ENCODE measurements at places on chromosomes 2 and 18.

- H3K4me3 ChIP-seq: no peak overlapping the region
- peaks cover 54% of the 10 kb centered on the region for H3K4me1 ChIP-seq
- peaks cover 2% of the 10 kb centered on the region for H3K36me3 ChIP-seq
- H3K27me3 ChIP-seq: no peaks in the 10 kb centered on the region
- no peak for DNase-seq
Measured at GRCh38 chr2:43161650-43162510, 64.5 kb downstream of the ZFP36L2 start.

DNA sequence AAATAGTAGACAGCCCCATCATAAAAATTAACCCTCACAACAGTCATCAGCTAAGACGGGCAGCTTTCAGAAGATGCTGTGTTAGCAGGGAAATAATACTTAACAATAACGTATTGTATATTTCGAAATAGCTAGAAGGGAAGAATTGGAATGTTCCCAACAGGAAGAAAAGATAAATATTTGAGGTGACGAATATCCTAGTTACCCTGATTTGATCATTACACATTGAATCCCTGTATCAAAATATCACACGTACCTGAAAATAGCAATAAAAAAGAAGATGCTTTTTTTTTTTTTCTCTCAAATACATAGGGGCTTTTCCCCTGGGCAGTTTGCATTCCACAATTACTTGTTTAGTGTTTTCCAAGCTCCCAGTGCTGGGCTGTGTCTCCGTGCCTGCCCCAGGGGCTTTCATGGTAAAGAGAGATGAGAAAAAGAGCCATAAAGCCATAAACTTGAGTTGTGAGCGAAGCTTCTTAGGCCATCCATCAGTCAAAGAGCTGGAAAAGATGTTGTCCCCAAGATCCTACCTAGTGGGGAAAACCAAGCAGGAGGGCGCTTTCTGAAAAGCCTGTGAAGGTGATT lies 183.0 kb upstream of the REV1 start:
- H3K27me3 ChIP-seq: no peaks in the 10 kb centered on the region
- H3K36me3 ChIP-seq: peaks cover 1% of the 10 kb centered on the region
- H3K27ac ChIP-seq: no peak overlapping the region
- no peak overlapping the region for H3K4me3 ChIP-seq

DNA sequence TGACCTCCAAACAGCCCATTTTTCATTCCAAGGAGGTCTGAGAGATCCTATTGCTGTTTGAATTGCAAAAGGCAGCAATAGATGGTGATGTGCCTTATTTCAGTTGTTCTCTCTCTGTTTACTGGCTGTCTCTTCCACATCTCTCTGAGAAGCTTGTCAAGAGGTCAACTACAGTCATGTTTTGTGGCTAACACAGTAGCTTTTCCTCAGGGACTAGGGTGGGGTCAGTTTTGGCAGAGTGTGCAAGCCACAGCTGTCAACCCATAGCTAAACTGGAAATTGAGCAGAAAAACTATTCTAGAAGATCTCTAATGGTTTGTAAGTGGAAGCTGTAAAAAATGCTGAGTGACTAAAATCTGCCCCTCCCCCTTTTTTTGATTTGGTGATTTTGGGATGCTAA lies 67.1 kb downstream of the DIS3L2 start:
- H3K27ac ChIP-seq: no peak overlapping the region
- peaks cover 22% of the 10 kb centered on the region for H3K36me3 ChIP-seq
- peaks cover 39% of the 10 kb centered on the region for H3K4me1 ChIP-seq
- no peak overlapping the region for H3K4me3 ChIP-seq
- no peaks in the 10 kb centered on the region for H3K27me3 ChIP-seq

GRCh38 chr2:135960656-135961551 lies 24.5 kb downstream of the DARS1 start:
- H3K27ac ChIP-seq: peak overlapping the region; percentile 89
- peaks cover 47% of the 10 kb centered on the region for H3K4me1 ChIP-seq
- H3K27me3 ChIP-seq: no peaks in the 10 kb centered on the region
- H3K36me3 ChIP-seq: peaks cover 13% of the 10 kb centered on the region

DNA sequence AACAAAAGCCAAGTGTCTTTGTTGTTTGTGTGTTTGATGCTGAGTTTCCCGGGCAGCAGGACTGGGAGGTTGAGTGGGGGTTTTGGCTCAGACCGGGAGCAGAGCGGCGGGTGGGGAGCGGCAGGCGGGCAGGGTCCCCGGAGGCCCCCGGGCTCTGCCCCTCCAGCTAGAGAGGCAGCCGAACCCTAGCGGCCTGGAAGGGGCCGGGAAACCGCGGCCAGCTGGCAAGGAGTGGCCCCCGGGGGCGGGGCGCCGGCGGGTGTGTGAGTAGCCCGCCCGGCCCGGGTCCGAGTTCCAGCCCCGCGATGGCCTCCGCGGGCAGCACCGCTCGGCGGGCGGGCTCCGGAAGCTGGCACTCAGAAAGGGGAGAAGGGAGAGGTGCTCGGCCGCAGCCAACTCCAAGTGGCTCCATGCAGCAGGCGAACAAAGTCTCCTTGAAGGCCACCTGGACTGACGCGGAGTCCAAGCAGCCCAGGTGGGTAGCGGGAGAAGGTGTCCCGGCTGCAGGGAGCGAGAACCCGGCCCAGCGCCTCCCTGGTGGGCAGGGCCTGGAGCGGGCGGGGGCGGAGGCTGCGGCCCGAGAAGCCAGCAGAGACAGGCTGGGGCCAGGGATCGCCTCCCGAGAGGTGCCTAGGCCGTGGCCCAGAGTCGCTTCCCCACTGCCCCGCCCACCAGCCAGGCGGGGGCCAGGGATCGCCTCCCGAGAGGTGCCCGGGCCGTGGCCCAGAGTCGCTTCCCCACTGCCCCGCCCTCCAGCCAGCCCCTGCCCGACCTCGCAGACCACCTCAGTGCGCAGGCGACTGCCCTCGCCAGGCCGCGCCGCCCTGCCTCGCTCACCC lies at the start of gene ANKRD53:
Gene ANKRD53 (plus strand): TSS at position 290 of the 839 bp plus-strand sequence. CDS start 16 bp downstream, at position 306.
- H3K27ac ChIP-seq: peak within 1 kb of the TSS; percentile 96
- no peak for DNase-seq
- peaks cover 17% of the 10 kb centered on the region for H3K4me1 ChIP-seq
- peaks cover 8% of the 10 kb centered on the region for H3K36me3 ChIP-seq

GRCh38 chr2:149141046-149141445 lies 102.5 kb downstream of the LYPD6B start:
- no peaks in the 10 kb centered on the region for H3K36me3 ChIP-seq
- no peaks in the 10 kb centered on the region for H3K4me1 ChIP-seq
- no peak for DNase-seq
- H3K27me3 ChIP-seq: peaks cover 37% of the 10 kb centered on the region
- H3K4me3 ChIP-seq: no peak overlapping the region

DNA sequence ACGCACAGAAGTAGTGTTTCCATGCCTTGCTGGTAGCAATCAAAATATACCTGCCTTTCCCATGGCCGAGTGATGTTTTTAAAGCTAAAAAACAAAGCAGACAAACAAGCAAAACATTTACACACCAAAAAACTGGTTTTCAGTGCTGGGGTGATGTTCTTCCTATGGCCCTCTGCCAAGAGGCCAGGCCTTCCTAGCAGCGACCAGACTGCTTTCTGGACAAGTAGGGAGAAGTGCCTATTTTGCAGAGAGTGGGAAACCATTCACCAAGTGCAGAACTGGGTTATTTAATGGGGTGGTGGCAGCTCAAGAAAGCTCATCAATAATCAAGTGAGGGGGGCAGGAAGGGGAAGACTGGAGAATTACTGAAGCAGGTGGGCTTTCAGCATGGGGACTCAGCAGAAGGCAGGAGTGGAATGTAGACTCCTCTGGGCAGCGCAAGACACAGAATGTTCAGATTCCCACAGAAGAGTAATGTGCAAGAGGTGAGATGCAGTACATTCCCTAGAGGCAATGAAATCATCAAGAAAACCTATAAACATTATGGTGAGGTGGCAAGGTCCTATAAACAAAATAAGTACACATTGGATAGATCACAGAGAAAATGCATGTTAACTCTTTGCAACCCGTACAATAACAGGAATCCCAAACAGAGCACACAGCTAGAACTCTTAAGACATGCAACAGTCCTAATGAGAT lies 44.0 kb downstream of the CPO start:
- H3K36me3 ChIP-seq: no peaks in the 10 kb centered on the region
- H3K27me3 ChIP-seq: peaks cover 18% of the 10 kb centered on the region
- H3K27ac ChIP-seq: no peak overlapping the region

DNA sequence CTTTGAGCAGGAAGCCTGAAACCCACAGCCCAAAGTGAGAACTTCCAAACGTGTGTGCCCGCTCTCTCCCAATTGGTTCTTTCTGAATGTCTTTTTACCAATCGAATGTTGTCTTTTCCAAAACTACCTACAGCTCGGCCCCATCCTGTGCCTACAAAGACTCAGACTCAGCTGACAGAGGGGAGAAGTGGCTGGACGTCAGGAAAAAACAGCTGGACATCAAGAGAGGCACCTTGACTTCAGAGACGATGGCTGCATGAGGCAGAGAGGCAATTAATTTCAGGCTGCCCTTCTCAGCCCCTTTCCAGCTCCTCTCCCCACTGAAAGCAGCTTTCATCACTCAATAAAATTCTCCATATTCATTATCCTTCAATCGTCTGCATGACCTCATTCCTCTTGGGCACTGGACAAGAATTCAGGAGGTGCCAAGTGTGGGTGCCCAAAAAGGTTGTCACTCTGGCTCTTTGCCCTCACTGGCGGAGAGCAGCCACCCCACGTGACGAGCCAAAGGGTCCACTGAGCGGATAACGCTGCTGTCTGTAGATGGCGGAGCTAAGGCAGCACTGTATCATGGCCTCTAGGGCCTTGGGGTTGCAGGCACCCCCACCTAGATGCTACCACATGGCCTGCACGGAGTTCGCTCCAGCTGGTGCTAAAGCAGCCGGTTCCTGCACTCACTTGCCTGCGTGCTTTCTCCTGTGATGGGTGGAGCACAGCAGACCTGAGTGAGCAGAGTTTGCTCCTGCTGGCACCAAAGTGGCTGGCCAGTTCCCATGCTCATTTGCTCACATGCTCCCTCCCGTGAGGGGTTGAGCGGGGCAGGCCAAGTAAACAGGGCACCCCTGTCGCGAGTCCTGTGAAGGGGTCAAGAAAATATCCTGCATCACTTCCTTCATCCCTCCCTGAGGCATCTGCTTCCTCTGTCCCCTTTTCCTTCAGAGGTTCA lies 37.9 kb downstream of the FAM210A start:
- DNase-seq: no peak
- H3K36me3 ChIP-seq: peaks cover 7% of the 10 kb centered on the region
- no peaks in the 10 kb centered on the region for H3K27me3 ChIP-seq
- no peak overlapping the region for H3K27ac ChIP-seq

- no peaks in the 10 kb centered on the region for H3K4me1 ChIP-seq
- H3K4me3 ChIP-seq: no peak overlapping the region
- no peak for DNase-seq
- H3K27ac ChIP-seq: no peak overlapping the region
- peaks cover 21% of the 10 kb centered on the region for H3K27me3 ChIP-seq
- no peaks in the 10 kb centered on the region for H3K36me3 ChIP-seq
Measured at GRCh38 chr18:79604205-79604912, 75.2 kb upstream of the CTDP1 start.

- no peaks in the 10 kb centered on the region for H3K4me1 ChIP-seq
- H3K27ac ChIP-seq: no peak overlapping the region
- H3K4me3 ChIP-seq: no peak overlapping the region
- peaks cover 66% of the 10 kb centered on the region for H3K27me3 ChIP-seq
- peaks cover 3% of the 10 kb centered on the region for H3K36me3 ChIP-seq
- no peak for DNase-seq
Measured at GRCh38 chr2:224284134-224284946, 117.6 kb downstream of the FAM124B start.

DNA sequence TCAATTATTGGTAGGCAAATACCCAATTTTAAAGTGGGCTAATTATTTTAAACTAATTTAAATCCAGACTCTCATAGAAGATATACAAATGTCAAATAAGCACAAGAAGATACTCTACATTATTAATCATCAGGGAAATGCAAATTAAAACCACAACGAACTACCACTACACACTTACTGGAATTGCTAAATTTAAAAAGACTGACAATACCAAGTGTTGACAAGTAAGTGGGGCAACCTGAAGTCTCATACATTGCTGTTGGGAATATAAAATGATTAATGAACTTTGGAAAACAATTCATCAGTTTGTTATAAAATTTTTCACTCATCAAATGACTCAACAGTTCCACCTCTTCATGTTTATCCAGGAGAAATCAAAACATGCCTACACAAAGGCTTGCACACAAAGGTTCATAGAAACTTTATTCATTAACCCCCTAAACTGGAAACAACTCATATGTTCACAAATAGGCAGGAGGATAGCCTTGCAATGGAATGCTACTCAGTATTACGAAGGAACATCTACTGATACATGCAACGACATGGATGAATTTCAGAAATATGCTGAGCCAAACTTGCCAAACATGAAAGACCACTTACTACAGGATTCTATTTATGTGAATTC lies 120.8 kb downstream of the MCFD2 start:
- no peak for DNase-seq
- H3K27me3 ChIP-seq: peaks cover 49% of the 10 kb centered on the region
- no peak overlapping the region for H3K27ac ChIP-seq
- no peaks in the 10 kb centered on the region for H3K36me3 ChIP-seq
- H3K4me3 ChIP-seq: no peak overlapping the region
- no peaks in the 10 kb centered on the region for H3K4me1 ChIP-seq

- H3K4me3 ChIP-seq: no peak overlapping the region
- H3K27ac ChIP-seq: no peak overlapping the region
- no peak for DNase-seq
Measured at GRCh38 chr18:76592981-76593381, 97.9 kb upstream of the ZNF516 start.

DNA sequence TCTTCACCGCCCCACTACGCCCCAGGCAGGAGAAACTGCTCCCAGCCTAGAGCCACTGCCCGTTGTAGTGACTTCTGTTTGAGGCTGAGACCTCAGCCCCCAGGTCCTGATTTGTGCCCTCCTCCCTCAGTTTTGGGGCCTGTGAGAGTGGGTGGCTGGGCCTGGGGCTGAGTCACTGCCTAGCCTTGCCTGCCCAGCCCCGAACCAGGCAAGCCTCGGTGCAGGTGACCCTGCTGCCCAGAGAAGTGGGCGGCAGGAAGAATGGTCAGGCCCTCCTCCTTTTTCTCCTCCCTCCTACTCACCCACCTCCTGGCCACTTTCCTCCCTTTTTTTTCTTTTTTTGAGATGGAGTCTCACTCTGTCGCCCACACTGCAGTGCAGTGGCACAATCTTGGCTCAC lies 66.6 kb downstream of the ZFP36L2 start:
- H3K27me3 ChIP-seq: no peaks in the 10 kb centered on the region
- peaks cover 1% of the 10 kb centered on the region for H3K36me3 ChIP-seq
- peak overlapping the region; percentile 95 for H3K27ac ChIP-seq
- DNase-seq: no peak
- H3K4me1 ChIP-seq: peaks cover 60% of the 10 kb centered on the region

- DNase-seq: no peak
- no peaks in the 10 kb centered on the region for H3K4me1 ChIP-seq
- no peak overlapping the region for H3K4me3 ChIP-seq
- H3K36me3 ChIP-seq: no peaks in the 10 kb centered on the region
- no peak overlapping the region for H3K27ac ChIP-seq
Measured at GRCh38 chr2:234690569-234691213, 193.8 kb upstream of the ARL4C start.

DNA sequence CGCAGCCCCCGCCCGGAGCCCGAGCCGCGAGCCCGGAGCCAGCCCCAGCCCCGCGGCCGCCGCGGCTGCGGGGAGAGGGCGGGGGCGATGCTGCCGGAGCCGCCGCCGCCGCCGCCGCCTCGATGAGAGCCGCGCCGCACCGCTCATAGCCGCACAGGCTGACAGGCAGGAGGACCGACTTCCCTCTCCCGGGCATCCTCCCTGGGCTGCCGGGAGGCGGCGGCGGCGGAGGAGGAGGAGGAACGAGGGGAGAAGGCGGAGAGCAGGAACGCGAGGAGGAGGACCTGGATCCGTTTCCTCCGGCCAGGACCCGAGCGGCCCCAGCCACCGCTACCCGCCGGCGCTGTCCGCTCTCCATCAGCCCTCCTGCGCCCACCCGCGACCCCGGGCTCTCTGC lies 370 bp downstream of the KLHL29 start:
- no peak overlapping the region for H3K27ac ChIP-seq
- H3K36me3 ChIP-seq: peaks cover 2% of the 10 kb centered on the region
- H3K27me3 ChIP-seq: peaks cover 84% of the 10 kb centered on the region

Data from central memory CD8-positive, alpha-beta T cell (primary cell).